ENCODE measurements at places on chromosomes 6 and 20.
A peak's percentile ranks its signal among the peaks of the same experiment; 100 is the strongest.

DNA sequence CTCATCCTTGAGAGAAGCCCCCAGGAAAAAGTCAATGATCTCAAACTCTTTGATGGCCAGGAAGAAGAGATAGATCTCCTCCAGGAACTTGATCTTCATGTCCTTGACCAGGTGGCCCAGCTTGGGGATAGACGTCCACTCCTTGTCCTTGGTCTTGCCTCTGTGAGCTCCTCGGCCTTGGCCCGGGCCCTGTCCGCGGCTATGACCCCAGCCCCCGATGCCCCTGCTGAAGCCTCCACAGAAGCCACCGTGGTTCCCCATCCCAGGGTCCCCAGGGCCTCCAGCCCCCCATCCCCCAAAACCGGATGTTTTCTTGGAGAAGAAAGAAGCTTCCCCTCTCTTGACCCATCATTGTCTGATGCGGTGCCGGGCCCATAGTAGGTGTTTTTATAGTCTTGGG is 195.1 kb downstream of the ZMYND8 start:
- no peak for DNase-seq

- no peak for DNase-seq
These were observed 111.2 kb downstream of the TAF4 start for GRCh38 chr20:61954276-61955021.

DNA sequence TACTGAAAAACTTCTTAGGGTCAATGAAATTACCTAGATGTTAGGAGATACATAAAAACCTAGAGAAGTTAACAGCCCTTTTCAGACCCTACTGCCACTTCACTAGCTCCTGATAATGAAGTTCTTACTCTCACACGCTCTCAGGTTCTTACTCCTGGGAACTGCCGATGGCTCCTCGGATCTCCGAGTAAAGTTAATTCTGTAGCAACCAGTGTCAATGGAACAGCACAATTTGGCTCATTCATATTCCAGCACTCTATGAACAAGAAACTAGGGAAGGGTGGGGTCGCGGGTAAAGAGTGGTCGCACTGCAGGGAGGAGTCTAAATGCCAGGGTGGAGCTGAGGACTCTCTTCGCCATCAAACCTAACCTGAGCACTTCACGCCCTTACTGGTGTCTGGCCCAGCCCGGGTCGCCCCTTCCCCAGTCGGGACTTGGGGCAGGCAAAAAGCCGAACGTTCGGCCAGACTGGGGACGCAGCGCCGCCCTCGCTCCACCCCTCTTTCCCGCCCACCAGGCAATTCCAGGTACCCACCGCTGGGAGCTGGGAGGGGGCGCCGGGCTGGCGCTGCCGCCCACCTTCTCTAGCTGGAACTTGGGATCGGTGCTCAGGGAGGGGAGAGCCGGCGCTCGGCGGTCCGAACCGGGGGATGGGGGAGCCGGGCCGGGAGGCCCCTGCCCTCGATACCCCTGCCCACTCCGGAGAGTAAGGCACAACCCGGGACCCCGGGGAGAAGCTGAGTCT is 744 bp downstream of the RAB23 start:
- DNase-seq: peak; percentile 14

DNA sequence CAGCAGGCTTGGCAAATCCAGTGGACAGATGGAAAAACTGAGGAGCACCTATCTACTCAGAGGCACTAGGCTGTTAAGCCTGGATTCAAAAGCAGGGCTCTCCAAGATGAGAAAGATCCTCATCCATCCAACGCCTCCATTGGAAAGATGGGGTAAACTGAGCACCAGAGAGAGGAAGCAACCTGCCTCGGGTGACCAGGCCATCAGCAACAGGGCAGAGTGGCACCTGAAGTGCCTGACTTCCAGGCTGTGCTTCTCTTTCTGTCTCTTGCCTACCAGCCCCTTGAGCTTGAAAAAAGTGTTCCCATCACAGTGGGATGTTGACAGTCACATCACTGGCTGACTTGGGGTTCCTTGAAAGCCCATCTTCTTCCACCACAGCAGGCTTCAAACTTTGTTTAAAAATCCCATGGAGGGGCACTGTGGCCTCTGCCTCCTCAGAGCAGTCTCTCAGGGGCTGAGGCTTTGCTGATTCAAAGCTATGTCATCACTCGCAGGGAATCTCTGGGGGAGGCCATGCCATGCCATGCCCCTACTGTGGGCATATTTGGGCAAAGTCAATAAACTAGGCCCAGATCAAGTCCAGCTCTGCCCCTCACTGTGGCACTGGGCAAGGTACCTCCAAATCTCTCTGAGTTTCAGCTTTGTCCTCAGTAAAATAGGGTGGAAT is 44.8 kb upstream of the TGM2 start:
- no peak for DNase-seq

DNA sequence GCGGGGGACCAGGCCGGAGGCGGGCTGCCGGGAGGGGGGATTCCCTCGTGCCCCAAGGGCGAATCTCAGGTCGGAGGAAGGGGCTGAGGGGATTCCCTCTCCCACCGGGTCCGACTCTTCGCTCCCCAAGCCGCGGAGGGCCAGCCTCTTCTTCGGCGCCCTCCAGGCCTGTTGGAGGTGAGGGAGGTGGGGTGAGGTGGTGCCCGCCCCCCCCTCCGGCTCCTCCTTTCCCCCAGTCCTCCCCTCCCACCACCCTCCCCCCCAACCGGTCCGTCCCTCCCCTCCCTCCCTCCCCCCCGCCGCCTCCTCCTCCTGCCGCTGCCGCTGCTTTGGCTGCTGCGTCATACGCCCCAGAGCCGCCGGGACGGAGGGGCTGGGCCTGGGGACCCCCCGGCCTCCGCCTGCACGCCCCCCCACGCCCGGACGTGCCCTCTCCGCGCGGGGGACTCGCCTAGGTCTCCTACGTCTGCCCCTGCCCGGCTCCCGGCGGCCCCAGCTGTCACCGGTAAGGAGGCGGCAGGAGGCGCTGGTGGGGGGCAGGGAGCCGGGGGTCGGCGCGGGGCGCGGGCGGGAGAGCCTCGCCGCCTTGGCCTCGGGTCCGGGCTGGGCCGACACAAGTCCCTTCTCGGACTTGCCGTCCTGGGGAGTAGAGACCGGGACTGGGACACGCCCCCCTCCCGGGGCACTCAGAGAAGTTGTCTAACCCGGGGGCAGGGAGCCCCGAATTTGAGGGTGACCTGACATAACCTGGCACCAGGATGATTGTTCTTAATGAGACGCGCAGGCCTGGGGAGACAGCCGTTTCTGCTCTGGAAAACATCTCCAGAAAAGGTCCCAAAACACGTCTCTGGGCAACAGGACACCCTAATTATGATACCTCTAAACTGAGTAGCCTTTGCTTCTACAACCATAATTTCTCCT is at the start of gene PHF1:
Gene PHF1, plus strand, starts transcription at position 304 of the 921 bp plus-strand sequence. CDS start 1,250 bp downstream, outside the sequence.
- DNase-seq: peak; percentile 61

Data from stimulated activated CD8-positive, alpha-beta memory T cell treated with anti-CD3 and anti-CD28 coated beads, Interleukin-12 subunit alpha, Interleukin-12 subunit beta, amount 100 ng/mL, for 1 hour (primary cell).